ENCODE measurements at places on chromosomes 2 and 18.

GRCh38 chr2:217438136-217438535, 564.7 kb downstream of the TNS1 start:
- no peak for DNase-seq

DNA sequence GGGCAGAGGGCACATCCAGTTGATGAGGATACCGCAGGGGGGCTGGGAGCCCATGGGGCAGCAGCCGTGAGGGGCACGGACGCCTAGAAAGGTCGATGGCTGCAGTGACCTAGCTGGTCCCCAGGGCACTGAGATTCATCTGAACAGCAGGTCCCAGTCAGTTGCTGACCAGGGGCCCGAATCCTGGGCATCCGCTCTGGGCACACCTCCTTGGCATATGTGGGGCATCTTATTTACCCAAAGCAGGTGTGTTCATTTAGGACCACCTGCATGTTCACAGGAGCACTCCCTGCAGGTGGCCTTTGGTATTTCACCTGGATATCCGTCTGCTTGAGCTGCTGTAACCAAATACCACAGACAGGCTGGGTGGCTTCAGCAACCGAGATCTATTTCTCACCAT, 72.0 kb upstream of the ODC1 start:
- DNase-seq, result peak; percentile 33

GRCh38 chr18:12658426-12659138, 675 bp upstream of the SPIRE1 start:
- DNase-seq, result peak; percentile 69

GRCh38 chr2:60818272-60818671, 62.2 kb downstream of the PAPOLG start:
- DNase-seq, result no peak

- no peak for DNase-seq
Observed at GRCh38 chr2:188131281-188131680, 160.4 kb upstream of the GULP1 start.

GRCh38 chr2:112054847-112055729, at the start of gene TMEM87B:
Gene TMEM87B, plus strand, starts transcription at chr2:112055269. Its CDS starts 323 bp downstream, at chr2:112055592.
- DNase-seq, result peak; percentile 100

- DNase-seq, result no peak
Observed at GRCh38 chr2:113672326-113672932, 45.4 kb downstream of the RABL2A start.

- no peak for DNase-seq
Observed at GRCh38 chr2:135256531-135257260, 204.6 kb downstream of the RAB3GAP1 start.

DNA sequence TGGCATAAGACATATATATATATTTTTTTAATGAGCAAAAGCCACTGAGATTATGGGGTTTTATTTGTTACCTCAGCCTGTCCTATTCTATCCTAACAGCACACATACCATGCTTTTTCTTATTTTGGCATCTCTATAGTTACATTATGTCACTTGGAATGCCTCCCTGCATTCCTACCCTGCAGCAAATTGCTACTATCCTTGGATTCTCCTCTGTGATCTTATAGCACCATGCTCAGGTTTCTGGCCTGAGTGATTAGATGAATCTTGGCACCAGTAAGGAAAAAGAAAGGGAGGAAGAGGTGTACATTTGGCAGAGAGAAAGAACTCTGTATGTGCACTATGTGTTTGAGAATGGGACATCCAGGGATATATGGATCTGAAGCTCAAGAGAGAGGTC, 86.3 kb upstream of the PELI1 start:
- DNase-seq, result no peak

DNA sequence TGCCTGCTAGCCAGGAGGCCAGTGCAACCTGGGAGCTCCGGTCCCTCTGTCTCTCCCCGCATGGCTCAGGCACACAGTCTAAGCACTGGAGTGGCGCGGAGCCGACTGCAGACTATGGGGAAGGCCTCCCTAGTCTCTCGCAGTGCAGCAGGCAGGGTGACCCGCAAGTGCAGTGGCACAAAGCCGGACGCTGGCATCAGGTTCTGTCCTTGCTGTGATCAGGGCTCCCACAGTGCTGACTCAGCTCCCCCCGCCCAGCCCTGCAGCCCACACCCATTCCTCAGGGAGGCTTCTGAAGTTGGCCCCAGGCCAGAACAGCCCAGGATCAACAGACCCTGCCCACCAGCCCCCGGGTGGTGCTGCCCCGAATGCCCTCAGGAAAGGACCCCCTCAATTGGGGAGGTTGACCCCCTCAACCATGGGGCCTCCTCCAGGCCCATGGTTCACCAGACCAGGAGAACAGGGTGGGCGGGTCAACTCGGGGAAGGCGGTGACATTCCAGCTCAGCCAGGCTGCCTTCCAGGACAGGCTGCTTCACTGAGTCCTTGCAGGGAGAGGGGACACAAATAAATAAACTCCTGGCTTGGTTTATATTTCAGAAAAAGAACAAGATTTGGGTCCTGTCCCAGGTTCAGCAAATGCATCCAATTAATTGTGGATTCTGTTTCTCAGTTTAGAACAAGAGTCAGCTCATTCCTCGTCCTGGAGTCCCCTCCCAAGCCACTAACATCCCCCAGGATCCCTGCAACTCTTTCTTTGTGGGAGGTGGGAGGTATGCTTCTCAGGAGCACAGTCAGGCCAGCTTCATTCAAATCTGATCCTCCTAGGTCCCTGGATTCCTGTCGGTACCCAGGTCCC, 12.2 kb downstream of the BIN1 start:
- no peak for DNase-seq

- DNase-seq, result no peak
Observed at GRCh38 chr2:232551250-232551638, 755 bp downstream of the EIF4E2 start.

DNA sequence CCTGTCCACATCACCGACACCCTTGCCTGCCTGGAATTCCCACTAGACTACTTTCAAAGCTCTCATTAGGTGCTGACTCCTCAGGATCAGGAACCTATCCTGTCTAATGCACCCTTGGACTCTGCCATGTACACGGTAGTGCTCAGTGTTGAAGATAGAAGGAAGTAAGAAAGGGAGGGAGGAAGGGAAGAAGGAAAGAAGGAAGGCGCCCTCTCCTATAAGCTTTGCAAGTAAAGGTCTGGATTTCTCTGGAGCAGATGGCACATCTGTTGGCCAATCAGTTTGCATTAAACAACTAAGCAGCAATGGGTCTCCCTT, 45.3 kb downstream of the SCTR start:
- no peak for DNase-seq

DNA sequence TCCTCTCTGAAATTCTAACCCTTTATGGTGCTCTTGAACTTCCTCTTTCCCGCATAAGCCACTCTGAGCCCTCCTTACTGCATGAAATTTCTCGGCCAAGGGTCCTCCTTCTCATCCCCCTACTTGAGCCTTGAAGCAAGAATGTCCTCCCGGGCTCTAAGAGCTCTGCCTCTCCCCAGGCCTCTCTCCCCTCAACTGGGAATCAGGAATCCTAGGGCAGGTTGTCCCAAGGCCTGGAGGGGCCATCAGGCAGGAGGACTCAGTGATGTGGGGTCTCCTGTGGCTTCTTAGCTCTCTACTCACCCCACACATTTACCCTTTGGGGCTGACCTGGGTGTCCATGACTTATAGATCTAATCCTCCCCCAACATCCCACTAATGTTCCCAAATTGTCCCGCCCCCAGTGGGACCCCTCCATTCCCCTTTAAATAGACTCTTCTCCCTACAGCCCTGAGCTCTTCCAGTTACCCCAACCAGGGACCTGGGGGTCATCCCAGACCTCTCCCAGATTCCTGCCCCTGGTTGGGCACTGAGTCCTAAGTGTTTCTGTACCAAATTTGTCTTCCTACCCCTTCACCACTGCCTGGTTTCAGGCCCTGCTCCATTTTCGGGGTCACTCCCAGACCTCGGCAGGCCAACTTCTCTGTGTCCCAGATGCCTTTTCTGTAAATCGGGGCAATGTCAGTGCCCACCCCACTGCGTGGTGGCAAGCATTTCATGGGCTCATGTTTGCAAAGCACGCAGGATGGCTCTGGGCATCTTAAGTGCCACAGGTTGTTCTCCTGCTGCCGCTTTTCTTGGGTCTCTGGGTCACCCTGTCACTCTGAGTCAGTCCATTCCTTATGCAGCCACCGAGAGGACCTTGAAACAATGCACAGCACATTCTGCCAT, 171.2 kb downstream of the ASB1 start:
- no peak for DNase-seq

DNA sequence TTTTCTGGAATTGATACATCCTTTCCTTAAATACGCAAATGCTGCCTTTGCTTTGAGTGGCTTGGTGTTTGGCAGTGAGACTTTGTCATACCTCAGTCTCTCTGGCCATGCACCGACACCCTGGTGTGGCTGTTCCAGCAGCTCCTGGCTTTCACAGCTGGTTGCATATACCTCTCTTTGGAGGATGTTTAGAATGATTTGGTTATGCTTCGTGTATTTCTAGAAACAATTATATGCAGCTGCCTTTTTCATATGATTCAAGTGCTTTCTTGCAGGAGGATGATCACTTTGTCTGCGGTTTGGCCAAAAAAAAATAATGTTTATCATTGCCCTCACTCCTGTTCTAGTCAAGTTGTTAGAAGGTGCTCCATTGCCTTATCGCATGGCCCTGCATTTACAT, 95.0 kb upstream of the EML6 start:
- no peak for DNase-seq

All from left forelimb (tissue), 1 donor.